ENCODE measurements at places on chromosomes 1 and 21.
A peak's percentile ranks its signal among the peaks of the same experiment; 100 is the strongest.

DNA sequence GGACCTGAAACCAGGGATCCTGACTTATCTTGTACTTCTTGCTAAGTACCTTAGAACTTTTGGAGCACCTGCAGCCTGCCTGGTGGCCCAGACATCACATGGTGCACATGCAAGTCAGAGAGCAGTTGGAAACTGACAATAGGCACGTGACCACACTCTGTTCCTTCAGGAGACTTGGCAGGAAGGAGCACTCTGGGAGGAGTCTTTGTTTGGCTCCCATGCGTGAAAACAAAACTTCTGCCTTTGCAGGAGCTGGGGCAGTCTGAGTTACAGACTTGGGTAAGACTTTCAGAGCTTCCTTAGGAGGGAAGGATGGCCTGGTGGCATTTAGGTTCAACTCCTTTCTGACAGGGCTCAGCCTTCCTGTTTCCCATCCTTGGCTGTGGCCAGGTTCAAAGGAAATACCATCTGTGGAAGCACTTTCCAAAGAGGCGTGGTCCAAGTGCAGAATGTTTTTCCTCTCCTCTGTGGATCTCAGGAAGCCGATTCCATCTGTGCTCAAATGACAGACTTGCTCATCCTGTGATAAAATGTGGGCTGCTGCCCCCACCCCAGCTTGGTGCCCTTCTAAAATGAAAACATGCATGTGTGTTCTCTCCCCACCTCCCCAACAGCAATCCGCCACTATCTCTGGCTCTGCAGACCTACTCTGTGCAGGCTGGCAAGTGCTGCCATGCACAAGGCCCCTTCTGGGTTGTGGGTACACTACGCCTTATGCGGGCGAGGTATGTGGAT lies 14.1 kb upstream of the ZNF436 start:
- no peak for DNase-seq

GRCh38 chr1:203867802-203868201 lies 6.4 kb downstream of the SNRPE start:
- no peak for DNase-seq

GRCh38 chr1:208167261-208167869 lies 76.8 kb downstream of the PLXNA2 start:
- DNase-seq: no peak

DNA sequence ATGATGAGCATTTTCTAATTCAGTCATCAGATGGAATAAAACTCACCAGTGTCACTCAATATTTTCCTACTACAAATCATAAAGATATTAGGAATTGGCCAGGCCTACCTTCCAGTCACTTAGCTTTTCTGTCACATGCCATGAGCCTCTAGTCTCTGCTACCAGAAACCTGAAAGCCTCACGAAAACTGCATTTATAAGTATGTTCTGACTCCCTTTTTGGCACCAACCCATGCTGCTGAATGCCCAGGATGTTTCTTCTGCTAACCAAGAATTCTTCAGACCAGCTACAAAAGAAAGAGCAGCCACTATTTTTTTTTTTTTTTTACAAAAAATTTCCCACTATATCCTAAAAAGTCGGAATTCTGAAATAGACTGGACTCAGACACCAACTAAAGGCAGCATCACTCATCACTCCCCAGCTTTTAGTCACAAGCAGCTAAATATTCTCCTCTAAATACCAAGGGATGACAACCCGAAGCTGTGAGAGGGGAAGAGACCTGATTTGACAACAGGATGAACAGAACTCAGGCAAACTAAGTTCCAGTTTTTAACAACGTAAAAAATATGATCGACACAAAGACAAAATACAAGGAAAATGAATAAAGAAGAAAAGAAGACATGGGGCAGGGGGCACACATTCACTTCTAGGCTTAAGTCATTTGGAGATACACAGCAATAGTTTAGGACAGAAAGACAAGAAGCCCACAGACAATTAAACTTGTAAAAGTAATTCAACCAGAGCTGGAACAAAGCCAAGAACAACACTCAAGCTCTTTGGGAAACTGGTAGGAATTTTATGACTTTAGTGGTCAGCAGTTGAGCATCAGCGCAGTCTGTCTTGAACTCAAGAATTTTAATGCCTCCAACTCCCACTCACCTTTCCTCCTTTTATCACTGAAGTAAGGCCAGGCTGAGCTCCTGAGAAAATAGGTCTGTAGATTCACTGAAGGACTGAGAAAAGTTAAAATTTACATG lies 1.7 kb downstream of the DCAF8 start:
- peak; percentile 16 for DNase-seq

- no peak for DNase-seq
Observed at GRCh38 chr1:27235827-27236226, 1.4 kb downstream of the WDTC1 start.

GRCh38 chr21:46431448-46431847 lies 27.2 kb upstream of the DIP2A start:
- DNase-seq: no peak

- no peak for DNase-seq
Observed at GRCh38 chr1:14686701-14687100, 88.2 kb downstream of the KAZN start.

DNA sequence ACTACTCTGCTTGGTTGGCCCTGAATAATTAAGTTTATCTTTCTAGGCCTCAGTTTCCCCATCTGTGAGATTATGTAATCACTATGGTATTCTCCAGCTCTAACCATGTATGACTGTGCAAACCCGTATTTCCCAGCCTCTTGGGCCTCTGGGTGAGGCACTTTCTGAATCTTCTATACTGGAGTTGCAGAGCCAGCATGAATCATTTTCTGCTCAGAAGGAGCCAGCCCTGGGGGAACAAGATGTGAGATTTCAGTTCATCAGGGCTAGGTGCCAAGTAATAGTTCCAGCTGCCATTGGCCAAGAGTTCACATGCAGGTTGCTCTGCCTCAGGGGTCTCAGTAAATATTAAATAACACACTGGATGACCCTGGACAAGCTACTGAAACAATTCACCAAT lies 47.7 kb upstream of the USP24 start:
- no peak for DNase-seq

GRCh38 chr1:8947127-8947691 lies 1.5 kb downstream of the CA6 start:
- DNase-seq: no peak

- no peak for DNase-seq
Observed at GRCh38 chr1:22553104-22553880, 10.0 kb upstream of the EPHA8 start.

DNA sequence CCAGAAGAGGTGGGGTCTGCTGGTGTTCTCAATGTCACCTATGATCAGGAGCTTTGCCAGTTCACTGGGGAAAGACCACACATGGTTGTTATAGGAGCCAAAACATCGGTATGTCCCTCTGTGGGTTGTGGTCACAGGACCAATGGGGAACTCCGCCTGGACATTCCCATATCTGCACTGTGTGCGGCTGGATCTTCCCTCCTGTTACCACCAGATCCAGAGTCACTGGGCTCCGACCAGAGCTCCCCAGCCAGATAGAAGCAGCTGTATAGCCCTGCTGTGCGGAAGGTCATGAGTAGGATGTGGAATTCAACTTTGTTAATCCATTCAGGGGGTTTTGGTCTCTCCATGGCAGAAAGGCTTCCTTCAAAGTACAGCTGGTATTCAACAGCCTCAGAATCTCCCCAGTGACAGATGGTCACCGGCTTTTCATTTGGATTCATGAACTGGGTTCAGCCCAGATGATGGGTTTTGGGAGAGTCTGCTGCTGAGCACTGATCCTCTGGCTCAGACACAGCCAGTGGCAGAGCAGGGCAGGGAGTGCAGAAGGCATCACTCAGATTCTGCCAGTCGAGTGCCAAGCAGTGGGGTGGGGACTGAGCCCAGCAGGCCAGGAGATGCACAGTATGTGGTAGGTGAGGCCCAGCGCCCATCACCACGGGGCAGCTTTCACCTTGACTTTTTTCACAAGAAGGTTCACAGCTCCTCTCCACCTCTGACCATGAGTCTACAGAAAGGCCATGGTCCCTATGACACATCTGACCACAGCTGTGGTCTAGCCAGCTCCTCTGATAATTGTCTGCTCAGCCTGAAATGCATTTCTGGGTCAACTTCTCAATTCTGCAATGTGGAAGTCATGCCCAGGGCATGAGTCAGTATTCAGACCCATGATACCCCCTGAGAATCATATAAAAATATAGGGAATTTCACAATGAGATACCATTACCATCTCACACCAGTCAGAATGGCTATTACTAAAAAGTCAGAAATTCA lies 2.9 kb upstream of the SHCBP1L start:
- no peak for DNase-seq

DNA sequence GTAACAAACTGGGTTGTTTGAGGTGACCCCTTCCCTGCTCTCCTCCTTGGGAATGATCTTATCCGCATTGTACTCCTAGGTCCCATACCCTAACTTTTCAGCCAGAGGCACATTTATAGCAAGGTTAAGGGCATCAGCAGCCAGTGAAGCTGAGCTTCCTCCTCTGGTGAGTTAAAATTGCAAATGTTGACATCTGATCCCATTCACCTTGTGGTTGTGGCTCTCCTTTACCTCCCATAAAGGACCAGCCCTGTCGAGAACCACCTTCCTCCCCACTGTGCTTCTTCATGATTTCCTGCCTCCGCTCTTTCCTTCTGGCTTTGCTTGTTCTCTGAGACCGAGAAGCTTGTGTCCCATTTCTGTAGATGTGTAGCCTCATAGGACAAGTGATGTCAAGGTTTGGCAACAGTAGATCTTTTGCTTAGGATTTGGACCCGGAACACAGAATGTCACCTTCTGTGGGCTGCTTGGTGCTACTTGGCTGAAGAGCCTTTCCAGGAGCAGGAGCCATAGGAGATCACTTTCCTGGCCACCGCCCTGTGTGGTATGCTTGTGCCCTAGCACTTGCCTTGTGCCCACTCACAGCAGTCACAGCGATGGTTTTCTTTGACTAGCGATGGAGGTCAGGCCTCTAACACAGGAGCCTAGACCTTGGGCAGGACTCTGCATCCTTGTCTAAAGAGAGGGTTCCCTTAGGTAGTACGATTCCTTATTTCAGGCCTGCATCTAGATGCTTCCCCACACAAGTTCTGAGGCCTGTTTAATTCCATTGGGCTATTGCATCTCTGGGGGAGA lies 18.8 kb downstream of the SZRD1 start:
- DNase-seq: no peak

GRCh38 chr1:35173909-35174540 lies 18.9 kb downstream of the SFPQ start:
- DNase-seq: no peak

GRCh38 chr1:44033041-44033575 lies 1.8 kb upstream of the SLC6A9 start:
- no peak for DNase-seq

DNA sequence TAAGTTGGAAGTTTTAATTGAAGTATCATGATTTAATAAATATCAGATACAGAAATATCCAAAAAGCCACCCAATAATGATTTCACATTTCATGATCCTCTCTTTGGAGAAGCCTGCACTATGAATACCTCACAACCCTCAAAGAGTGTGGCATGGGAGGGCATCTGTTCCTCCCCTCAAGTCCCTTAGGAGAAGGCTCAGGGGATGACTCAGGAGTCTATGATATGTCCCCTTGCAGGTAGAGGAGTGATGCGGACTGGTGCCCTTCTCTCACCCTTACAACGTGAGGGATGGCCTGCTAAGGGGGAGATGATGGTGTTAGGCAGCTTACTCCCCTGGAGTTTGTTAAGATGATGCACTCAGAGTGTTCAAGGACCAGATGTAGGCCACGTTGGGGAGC lies 303.3 kb upstream of the DUSP10 start:
- no peak for DNase-seq

DNA sequence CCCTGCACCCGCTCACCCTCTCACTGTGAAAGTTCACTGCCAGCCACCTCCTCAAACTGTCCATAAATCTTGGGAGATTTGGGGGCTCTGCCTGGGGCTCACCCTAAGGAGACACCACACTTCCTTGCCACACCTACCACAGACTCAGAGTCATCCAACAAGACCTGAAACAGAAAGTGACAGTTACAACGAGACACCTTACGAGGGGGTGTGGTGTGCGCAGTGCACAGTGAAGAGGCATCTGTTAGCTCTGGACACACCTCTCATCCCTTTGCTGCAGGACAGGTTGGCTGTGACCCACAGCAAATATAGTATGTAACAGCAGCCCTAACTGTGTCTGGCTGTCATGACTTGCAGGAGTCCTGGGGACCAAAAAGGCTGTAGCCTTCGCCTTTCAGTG lies 190.2 kb downstream of the NR5A2 start:
- DNase-seq: no peak

GRCh38 chr1:90074970-90075391 lies 80.1 kb downstream of the ZNF326 start:
- DNase-seq: no peak

- DNase-seq: no peak
Observed at GRCh38 chr1:18836654-18837053, 22.8 kb downstream of the TAS1R2 start.

GRCh38 chr1:58933599-58933926 lies 149.7 kb upstream of the JUN start:
- DNase-seq: no peak

DNA sequence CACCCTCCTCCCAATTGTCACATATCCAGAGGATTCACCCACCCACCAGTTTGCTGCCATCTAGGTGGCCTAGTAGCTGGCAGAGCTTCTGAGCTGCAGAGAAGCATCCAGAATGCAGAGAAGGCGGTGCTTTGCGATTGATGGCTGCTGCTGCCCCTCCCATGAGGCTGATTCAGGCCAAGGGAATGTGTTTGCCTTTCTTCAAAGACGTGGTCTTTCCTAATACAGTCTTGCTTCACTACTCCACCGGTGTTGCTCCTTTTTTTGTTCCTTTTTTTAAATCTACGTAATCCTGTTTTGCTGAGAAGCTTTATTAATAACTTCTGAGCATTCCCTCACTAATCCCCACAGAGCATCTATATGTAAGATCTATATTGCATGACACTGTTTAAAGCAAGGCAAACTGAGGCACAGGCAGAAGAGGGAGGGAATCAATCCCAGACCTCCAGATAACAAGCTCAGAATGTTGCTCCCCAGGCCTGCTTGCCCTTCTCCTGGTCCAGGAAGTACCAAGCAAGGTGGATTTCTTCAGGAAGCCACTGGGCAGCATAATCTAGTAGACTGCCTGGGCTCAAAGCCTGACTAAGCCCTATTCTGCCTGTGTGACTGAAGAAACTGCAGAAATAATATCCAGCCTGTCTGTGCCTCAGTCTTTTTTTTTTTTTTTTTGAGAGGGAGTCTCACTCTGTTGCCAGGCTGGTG lies 275.5 kb upstream of the FMN2 start:
- no peak for DNase-seq

- DNase-seq: no peak
Observed at GRCh38 chr1:64196074-64196870, 7.2 kb upstream of the UBE2U start.
